Fibroblast of the aortic adventitia (primary cell): ENCODE measurements at places on chromosomes 3 and 15. TPM values are rescaled to one million over a fixed set of nuclear protein-coding genes. Genes with fewer than 3 reads are reported as not detected.

CP gene
- 1.2 TPM in 1 of 2 replicates, not detected in the other for total RNA-seq

SHF gene
- 1.9 and 11.0 TPM in 2 replicates for total RNA-seq

SPTSSB gene
- total RNA-seq = 0.45 TPM in 1 of 2 replicates, not detected in the other

MKRN3 gene
- total RNA-seq = 0.45 and 0.65 TPM in 2 replicates

SYNPR gene
- total RNA-seq = not detected in 2 replicates

SH3GL3 gene
- 0.09 and 2.1 TPM in 2 replicates for total RNA-seq

ZNF860 gene
- total RNA-seq = 0.33 and 1.2 TPM in 2 replicates

SEMA4B gene
- 9.2 and 14.5 TPM in 2 replicates for total RNA-seq

PAK2 gene
- 39.7 and 45.6 TPM in 2 replicates for total RNA-seq

SEMA3F gene
- 0.74 and 3.5 TPM in 2 replicates for total RNA-seq

PRKCD gene
- total RNA-seq = 1.6 and 2.9 TPM in 2 replicates

FSTL1 gene
- 765 and 870 TPM in 2 replicates for total RNA-seq

NR2E3 gene
- total RNA-seq = 0.33 and 0.63 TPM in 2 replicates

ACAA1 gene
- total RNA-seq = 20.6 and 40.9 TPM in 2 replicates

TM4SF1 gene
- total RNA-seq = 213 and 299 TPM in 2 replicates

OXSM gene
- total RNA-seq = 7.6 and 19.5 TPM in 2 replicates

HYAL1 gene
- 0.90 TPM in 1 of 2 replicates, not detected in the other for total RNA-seq

TJP1 gene
- 94.2 and 95.3 TPM in 2 replicates for total RNA-seq

IGF2BP2 gene
- total RNA-seq = 40.1 and 99.3 TPM in 2 replicates

ARHGEF26 gene
- 2.0 and 4.3 TPM in 2 replicates for total RNA-seq

ACKR4 gene
- total RNA-seq = 11.4 and 175 TPM in 2 replicates

CCDC54 gene
- not detected in 2 replicates for total RNA-seq

TMEM207 gene
- total RNA-seq = not detected in 2 replicates

CLDN18 gene
- not detected in 2 replicates for total RNA-seq

SNURF gene
- total RNA-seq = 5.9 and 8.7 TPM in 2 replicates

SLC22A14 gene
- total RNA-seq = not detected in 2 replicates

CELF6 gene
- 0.18 and 1.6 TPM in 2 replicates for total RNA-seq

LMAN1L gene
- not detected in 2 replicates for total RNA-seq

ERICH6 gene
- 0.18 and 0.41 TPM in 2 replicates for total RNA-seq

ATP13A5 gene
- total RNA-seq = not detected in 2 replicates
